ENCODE measurements at places on chromosomes 7 and 10.

DNA sequence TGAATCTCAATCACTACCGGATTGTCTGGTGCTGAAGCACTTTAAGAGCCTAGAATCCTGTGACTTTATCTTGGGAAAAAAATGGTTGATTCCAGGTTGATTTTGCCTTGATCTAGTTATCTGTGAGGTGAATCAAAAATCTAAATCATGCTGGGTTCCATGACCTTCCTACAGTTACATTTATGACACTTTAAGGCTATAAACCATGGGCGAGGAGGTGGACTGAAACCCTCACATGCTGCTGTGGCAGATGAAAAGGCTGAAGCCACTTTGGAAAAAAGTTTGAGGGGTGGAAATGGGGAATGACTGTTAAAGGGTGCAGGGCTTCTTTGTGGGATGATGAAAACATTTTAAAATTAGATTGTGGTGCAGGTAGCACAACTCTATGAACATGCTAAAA, 17.5 kb downstream of the SLC16A9 start:
- no peak for DNase-seq

GRCh38 chr10:124288486-124288885, 130.2 kb downstream of the OAT start:
- no peak for DNase-seq

DNA sequence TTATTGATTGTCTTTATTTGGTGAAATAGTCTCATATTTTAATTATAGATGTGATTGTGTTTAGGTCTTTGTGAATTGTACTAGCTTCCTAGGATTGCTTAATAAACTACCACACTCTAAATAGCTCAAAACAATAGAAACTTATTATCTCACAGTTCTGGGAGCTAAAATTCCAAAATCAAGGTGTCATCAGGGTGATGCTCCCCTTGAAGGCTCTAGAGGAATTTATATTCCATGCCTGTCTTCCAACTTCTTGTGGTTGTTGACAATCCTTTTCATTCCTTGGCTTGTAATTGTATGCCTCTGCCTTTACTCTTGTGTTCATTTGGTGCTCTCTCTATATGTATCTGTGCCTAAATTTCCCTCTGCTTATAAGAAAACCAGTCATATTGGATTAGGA, 155.3 kb upstream of the AKR1E2 start:
- DNase-seq = no peak

DNA sequence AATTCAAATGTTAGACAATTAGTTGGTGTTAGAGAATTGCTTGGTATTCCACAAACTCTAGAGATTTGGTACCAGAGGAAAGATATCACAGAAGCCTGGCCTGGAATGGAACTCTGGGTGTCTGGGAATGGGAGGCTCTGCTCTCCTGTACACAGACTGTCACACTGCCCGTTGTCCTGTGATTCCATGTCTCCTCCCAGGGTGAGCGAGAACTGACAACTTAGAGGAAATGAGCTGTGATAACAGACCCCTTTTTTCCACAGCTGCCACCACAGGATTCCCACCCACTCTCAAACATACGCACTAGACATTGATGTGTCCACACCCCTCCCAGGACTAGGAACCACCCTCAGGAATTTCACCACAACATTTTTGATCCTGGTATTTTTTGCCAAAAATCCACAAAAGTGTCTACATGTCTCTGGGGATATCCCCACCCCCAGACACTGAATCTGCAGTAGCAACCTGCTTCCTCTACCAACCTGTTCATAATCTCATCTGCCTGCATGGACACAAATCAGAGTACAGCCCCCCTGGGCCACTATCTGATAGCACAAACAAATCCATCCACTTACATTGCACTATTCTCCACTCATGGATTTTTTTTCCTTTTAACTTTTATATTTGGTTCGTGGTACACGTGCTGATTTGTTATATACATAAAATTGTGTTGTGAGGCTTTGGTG, 4.7 kb downstream of the ZNF273 start:
- no peak for DNase-seq

GRCh38 chr10:201328-201771, 66.1 kb downstream of the ZMYND11 start:
- DNase-seq = peak; percentile 27

DNA sequence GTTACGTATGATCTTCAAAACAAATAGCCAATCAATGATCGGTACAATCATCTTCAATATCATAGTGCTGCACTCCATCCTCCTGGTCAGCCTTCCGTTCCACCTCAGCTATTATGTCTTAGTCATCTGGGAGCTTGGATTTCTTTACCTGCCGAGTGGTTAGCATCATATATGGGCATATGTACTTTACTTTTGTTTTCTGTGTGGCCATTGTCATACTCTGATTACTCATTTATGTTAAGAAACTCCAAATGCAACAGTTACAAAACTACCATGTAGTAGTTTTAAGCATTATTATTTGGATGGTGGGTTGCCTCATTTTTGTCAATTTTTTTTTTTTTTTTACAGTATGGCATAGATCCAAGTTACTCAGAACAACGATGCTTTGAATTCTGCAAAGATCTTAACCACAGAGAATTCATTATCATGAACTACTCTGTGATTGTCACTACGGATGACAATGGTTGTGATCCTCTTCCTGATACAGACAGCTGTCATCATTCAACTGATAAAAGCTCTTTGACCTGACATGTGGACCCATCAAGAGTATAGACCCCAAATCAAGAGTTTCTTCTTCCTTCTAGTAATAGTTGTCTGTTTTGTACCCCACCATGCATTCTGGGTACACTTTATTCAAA, 52.1 kb upstream of the NME8 start:
- no peak for DNase-seq

DNA sequence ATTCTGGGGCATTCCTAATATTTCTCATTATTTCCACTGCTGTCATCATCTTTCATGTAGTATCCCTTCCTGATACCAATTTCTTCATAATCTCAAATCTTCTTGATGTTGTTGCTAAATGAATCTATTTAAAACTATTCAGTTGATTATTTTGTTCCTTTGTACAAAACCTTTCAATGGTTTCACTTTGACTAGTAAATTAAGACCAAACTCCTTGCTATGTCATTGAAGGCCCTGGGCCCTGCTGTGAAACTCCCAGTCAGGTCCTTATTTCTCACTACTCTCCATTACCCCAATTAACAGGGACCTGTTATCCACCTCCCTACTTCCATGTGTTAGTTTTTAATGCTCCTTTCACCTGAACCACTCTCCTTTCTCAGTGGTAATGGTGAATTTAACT, 97.0 kb downstream of the CTTNBP2 start:
- no peak for DNase-seq

GRCh38 chr7:47197486-47197885, 384.4 kb downstream of the TNS3 start:
- DNase-seq = no peak
